Thoracic aorta (tissue), 2 donors: ENCODE measurements at places on chromosomes 5 and 9.
A peak's percentile ranks its signal among the peaks of the same experiment; 100 is the strongest.

GRCh38 chr9:114278881-114279570 lies 43.9 kb upstream of the ORM1 start:
- DNase-seq: peak; percentile 69
- H3K36me3 ChIP-seq: no peaks in the 10 kb centered on the region
- H3K4me1 ChIP-seq: peaks cover 4% of the 10 kb centered on the region
- H3K27me3 ChIP-seq: no peaks in the 10 kb centered on the region
- peak overlapping the region; percentile 42 for H3K27ac ChIP-seq

GRCh38 chr9:127837346-127837745 lies 17.1 kb downstream of the ENG start:
- H3K4me3 ChIP-seq: no peak overlapping the region
- H3K36me3 ChIP-seq: peaks cover 12% of the 10 kb centered on the region
- no peak for DNase-seq
- peaks cover 66% of the 10 kb centered on the region for H3K4me1 ChIP-seq
- H3K27ac ChIP-seq: peak overlapping the region; percentile 97
- H3K27me3 ChIP-seq: no peaks in the 10 kb centered on the region

DNA sequence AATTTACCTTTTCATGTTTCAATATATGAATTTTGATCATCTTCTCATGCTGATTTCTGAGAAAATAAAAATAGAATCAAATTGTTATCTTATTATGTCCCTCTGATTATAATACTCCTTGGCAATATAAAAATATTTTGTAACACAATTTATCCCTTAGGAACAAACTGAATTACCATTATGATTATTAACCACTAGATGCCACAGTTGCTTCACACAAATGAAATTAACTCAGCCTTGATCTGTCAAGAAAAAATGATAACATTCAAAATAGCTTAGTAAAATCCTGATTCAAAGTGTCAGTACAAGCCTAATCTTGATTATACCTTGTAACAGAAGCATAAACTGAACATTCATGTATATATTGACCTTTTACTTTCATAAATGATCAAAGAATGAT lies 4.8 kb upstream of the CHSY3 start:
- no peak overlapping the region for H3K4me3 ChIP-seq
- H3K36me3 ChIP-seq: no peaks in the 10 kb centered on the region
- no peaks in the 10 kb centered on the region for H3K27me3 ChIP-seq
- DNase-seq: no peak
- no peak overlapping the region for H3K27ac ChIP-seq

DNA sequence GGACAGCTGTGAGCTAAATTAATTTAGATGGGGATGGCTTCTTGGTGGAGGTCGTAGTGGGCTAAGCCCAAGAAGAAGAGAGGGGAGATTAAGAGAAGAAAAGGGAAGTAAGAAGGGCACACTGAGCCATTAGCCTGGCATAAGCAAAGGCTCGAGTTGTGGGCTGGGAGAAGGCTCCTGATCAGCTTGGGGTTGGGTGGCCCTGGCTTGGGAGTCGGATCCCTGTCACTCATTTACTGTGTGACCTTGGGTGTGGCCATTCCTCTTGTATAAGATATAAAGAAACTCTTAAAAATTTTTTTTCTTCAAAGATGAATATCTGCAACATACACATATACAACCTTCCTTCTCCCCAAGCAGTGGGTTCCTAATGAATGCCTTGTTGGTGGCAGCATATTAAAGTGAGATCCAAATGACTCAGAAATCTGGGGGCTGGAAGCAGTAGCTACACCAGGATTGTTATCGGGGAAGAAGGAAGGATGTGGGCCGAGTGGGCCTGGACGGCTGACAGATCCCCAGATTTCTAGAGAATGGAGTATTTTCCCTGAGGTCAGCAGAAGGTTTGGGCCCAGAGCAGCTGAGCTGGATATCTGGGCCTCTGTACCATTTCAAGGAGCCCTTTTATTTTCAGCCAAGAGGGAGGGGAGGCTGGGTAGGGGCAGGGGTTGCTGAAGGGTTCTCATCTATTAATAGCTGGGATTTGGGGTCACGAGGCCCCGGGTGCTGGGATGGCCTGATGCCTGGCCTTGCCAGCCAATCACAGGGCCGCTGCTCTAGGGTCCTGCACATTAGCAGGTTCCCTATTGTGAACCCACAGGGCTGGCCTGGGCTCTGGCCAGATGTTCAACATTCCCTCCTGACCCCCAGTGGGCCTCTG lies 52.1 kb downstream of the PPARGC1B start:
- no peak for DNase-seq
- no peaks in the 10 kb centered on the region for H3K36me3 ChIP-seq
- no peaks in the 10 kb centered on the region for H3K27me3 ChIP-seq
- H3K27ac ChIP-seq: no peak overlapping the region
- no peak overlapping the region for H3K4me3 ChIP-seq
